ENCODE measurements at places on chromosomes 5 and 9. TPM values are rescaled to one million over a fixed set of nuclear protein-coding genes. Genes with fewer than 3 reads are reported as not detected.

- DNase-seq: no peak
Measured at GRCh38 chr9:100104314-100104713, 5.3 kb downstream of the INVS start.

- DNase-seq: no peak
Measured at GRCh38 chr5:5544094-5544663, 121.7 kb downstream of the ICE1 start.

- DNase-seq: no peak
Measured at GRCh38 chr5:173872957-173873305, 15.2 kb upstream of the CPEB4 start.

DNA sequence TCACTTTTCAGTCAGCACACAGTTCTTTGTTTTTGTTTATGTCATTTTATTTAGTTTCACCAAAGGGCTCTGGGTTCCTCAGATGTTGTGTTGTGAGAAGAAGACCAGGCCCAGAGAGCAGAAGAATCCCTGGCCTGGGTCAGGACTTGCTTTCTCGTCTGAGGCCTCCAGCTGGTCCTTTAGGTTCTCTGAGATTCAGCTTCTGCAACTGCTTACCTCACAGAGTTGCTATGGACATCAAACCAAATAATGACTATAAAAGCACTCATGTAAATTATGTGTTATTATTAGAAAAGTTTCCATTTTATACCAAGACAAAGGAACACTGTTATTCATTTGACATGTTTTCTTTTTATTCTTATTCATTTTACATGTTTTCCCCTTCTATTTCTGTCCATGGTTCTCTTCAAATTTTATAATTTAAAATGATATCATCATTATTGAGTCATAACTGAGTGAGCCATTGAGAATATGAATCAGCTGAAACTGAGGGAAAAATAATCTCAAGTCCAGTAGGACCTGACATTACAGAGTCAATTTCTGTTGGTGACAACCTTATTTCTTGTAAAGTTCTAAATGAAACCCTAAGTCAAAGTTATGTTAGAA, 44.0 kb upstream of the GLRX start:
- peak; percentile 50 for DNase-seq

GRCh38 chr5:93674866-93675459, 66.4 kb downstream of the POU5F2 start:
- DNase-seq: no peak

DNA sequence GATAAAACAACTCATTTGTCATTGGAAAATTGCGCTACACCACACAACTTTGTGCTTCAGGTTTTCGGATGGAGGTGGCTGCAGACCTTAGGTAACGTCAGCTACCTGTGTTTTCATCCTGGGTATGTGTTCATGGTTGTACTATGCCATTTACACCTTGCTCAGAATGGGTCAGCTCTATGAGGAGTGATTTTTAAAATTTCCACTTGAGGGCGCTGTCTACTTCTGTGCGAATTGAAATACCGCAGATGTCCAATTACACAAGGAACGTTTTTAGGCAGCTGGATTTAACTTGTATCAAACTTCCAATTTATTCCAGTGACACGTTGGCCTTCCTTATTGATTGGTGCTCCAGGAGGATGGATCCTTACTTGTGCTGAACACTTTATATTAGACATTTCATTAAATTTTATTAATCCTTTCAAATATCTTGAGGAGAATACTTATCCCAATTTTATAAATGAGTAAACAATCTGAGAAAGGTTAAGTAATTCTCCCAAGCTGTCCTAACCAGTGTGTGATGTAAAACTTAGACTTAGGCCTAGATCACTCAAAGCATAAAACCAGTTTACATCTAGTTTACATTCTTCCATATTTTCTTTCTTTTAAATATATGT, 23.4 kb downstream of the DMRTA1 start:
- DNase-seq: peak; percentile 43

GRCh38 chr9:131728546-131728910, 11.3 kb downstream of the RAPGEF1 start:
- DNase-seq: no peak

The DMRT3 gene
- not detected for total RNA-seq

The WHRN gene
- 0.83 TPM for total RNA-seq

The NAIP gene
- 1.2 TPM for total RNA-seq

The ISL1 gene
- not detected for total RNA-seq

The CAPSL gene
- total RNA-seq: 0.52 TPM

The TMEM174 gene
- not detected for total RNA-seq

The SLC9A3 gene
- 4.4 TPM for total RNA-seq

Data from LHCN-M2 (cell line).